ENCODE measurements at places on chromosomes 4 and X. TPM values are rescaled to one million over a fixed set of nuclear protein-coding genes. Genes with fewer than 3 reads are reported as not detected.

DNA sequence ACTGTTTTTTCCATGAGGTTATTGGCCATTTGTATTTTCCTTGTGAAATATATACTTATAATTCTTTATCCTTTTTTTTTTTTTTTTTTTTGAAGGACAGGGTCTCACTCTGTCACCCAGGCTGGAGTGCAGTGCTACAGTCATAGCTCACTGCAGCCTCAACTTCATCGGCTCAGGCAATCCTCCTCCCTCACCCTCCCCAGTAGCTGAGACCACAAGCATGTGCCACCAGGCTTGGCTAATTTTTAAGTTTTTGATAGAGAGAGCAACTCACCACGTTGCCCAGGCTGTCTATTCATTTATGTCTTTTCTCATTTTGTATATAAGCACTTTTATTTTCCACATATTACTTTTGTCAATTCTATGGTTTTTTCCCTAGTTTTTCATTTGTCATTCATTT, 16.8 kb downstream of the RBPJ start:
- DNase-seq: no peak

GRCh38 chr4:43782391-43782790, 666.2 kb downstream of the KCTD8 start:
- DNase-seq: no peak

GRCh38 chrX:101009090-101009489, 39.6 kb downstream of the ARL13A start:
- DNase-seq: no peak

DNA sequence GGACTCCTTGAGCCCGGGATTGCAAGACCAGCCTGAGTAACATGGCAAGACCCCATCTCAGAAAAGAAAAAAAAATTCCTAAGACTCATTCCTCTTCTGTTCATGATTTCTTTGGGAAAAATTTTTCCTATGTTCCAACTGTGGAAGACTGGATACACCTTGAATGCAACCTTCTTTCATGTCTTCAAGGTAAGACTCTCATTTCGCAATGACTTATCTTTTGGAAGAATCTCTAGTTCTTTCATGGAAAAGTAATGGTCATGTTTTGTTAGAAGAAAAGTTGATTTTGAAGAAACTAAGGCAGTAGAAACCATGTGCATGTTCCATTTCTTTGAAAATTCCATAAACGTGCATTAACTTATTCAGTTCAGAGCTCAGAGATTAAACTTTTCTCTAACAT, 26.0 kb upstream of the BBS12 start:
- DNase-seq: no peak

DNA sequence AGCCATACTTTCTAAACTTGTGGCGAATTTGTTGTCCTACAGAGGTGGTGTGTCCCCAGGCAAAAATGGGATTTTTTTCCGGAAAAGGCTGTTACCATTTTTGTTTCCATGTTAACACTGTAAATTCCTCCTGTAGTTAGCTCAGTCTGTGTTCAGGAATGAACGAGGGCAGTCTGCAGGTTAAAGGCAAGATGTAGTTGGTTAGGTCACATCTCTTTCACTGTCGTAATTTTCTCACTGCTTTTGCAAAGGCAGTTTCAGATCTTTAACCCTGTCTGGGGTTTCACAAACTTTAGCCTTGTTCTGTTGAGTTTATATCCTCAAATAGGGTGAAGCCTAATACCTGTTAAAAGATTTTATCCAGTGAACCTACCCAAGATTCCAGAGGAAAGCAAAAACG, 50.5 kb upstream of the PUDP start:
- no peak for DNase-seq

- DNase-seq: no peak
Measured at GRCh38 chr4:100106982-100107381, 83.3 kb downstream of the DDIT4L start.

GRCh38 chr4:69907151-69907550, 23.7 kb upstream of the CSN1S1 start:
- DNase-seq: no peak

DNA sequence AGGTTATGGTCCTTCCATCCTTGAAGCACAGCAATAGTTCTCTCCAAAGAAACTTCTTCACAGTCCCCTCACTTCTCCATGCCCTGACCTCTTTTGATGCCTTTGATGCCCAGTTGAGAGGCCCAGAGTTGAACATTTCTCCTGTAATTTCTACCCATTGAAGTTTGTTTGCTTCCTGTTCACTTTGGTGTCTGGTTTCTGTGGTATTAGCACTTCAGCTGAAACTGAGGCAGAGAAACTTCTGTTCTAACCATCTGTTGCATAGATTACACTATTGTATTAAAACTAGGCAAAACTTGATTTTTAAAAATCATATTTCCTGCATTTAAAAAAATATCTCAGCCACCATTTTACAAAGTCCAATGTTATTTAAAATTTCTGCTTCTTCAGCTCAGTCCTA, 89.8 kb upstream of the ADGRG2 start:
- no peak for DNase-seq

DNA sequence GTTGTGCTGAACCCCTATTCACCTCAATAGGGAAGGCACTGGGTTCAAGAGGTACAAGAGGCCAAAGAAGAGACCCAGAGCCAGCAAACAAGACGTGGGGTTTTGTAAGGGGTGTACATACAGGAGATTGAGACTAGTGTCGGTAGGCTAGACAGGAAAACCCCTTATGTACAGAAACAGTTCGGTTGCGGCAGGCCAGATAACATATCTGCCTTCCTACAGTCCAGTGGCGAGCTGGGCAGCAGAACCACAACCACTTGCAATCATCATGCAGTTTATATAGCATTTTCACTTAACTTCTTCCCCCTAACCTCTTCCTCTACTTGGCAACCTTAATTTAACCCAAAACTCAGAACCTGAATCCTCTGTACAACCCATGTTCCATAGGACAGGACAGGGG, 422.2 kb downstream of the PDHA2 start:
- no peak for DNase-seq

DNA sequence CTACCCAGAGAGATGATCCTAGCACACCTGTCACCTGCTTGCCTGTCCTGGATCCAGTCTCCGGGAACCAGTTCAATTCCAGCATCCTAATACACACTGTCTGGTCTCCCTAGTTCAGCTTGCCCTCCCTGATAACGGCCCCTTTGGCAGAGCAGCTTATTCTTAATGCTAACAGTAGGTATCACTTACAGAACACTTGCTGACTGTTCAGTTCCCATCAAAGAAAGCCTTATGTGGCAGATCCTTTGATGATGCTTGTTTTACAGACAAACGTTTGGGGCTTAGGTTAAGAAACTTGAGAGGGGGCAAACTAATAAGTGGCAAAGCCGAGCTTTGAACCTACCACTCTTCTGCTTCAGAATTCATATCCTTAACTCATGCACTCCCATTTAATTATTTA, 890 bp downstream of the RASSF6 start:
- no peak for DNase-seq

DNA sequence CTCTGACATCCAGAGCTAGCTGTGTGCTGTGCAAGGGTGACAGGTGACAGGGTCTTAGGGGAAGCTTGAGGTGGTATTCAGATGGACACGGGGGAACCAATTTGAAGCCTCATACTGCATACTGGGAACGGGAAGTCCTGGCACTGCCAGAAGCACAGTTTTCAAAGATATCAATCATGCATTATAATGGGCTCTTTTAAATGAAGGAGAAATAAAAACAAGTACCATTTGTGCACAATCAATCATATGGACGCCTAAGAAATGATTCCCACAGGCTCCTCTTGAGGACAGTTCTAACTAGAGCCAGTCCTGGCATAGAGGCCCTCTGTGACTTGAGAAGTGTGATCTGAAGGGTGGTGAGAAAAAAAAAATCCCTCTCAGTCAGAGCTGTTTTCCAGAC, 50.9 kb downstream of the TSC22D3 start:
- DNase-seq: no peak

DNA sequence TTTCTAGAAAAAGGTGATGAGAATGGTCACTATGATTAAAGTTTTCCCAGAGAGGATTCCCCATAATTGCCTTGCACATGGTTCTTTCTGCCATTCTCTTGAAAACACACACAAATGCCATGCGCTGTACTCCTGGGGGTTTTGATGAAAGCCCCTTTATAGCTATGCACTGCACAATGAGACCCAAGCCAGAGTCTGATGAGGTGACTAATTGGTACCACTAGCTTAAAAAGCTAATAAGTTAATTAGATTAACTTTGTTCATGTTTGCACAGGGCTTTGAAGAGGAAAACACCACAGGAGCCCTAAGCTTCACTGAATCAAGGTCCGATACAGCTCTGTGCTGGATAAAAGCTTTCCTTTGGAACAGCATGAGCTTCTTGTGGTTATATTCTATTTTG, 132.2 kb downstream of the NKX6-1 start:
- no peak for DNase-seq

DNA sequence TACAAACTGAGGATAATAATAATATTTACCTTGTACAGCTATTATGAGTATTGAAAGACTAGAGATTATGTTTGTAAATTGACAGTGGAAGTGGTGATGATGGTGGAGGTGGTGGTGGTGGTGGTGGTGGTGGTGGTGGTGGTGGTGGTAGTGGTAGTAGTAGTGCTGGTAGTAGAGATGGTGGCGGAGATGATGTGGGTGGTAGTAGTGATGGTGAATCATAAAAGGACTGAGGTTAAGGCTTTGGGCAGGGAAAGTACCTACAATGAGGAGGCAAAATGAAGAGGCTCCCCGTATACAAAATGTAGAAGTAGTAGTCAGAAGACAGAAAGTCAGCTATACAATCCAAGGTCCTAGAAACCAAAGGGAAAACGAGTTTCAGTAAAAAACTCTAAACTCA, 214.1 kb downstream of the BCOR start:
- no peak for DNase-seq

DNA sequence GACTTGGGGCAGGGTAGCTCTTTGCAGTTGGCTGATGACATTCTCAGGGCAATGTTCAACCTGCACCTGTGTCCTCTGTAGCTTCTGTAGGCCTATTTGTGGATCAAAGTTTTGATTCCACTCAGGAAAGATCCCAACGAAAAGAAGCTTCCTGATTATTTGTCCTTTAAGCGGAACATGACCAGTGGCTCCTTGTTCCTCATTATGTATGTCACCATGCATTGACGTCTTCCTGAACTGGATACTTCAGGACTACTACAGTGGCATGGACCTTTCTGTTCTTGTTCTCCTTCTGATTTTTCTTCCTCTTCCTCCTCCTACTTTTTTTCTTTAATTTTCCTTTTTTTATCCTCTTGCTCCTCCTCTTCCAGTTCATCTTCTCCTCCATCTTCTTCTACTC, 62.4 kb downstream of the NBDY start:
- DNase-seq: no peak

DNA sequence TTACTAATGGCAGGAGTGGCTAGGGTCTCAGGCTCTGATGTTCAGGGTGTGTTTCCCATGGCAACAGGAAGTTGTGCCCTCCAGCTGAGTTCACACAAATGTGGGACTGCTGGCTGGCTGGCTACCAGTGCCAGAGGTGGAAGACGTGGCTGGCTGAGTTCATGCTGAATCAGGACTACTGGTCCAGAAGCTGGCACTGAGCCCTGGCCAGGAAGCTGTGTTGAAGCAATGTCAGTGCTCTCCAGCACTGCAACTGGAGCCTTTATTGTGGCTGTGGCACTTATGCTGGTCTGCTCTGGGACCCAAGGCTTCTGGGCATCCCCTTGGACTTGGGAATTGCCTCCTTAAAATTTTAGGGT, 42.0 kb upstream of the ZXDA start:
- no peak for DNase-seq

MAGEA2B gene
- total RNA-seq: not detected

MAP3K15 gene
- total RNA-seq: not detected

ARMCX5 gene
- total RNA-seq: 16.4 TPM

TTC29 gene
- not detected for total RNA-seq

TCP11X2 gene
- not detected for total RNA-seq

SPP1 gene
- 32.8 TPM for total RNA-seq
